Left renal pelvis (tissue), 4 donors: ENCODE measurements at places on chromosomes 5 and 9. TPM values are rescaled to one million over a fixed set of nuclear protein-coding genes. Genes with fewer than 3 reads are reported as not detected.

DNA sequence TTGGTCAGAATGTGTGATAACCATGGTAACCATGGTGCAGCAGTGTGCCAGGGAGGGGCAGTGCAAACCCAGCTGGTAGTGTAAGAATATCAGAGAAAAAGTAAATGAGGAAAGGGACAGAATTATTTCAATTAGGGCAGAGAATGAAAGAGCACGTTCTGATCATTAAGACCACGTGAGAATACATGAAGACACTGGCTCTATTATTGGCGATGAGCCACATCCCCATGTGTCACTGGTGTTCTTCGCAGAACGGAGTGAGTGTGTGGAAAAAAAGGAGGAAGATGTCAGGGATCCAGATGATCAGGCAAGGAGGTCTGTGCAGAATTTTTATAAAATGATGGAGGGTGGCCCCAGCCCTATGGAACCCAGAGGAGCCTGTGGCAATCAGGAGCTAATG is 315.5 kb downstream of the SEMA5A start:
- DNase-seq: no peak

GRCh38 chr9:34541540-34541939 is 18.8 kb upstream of the ENHO start:
- no peak for DNase-seq

DNA sequence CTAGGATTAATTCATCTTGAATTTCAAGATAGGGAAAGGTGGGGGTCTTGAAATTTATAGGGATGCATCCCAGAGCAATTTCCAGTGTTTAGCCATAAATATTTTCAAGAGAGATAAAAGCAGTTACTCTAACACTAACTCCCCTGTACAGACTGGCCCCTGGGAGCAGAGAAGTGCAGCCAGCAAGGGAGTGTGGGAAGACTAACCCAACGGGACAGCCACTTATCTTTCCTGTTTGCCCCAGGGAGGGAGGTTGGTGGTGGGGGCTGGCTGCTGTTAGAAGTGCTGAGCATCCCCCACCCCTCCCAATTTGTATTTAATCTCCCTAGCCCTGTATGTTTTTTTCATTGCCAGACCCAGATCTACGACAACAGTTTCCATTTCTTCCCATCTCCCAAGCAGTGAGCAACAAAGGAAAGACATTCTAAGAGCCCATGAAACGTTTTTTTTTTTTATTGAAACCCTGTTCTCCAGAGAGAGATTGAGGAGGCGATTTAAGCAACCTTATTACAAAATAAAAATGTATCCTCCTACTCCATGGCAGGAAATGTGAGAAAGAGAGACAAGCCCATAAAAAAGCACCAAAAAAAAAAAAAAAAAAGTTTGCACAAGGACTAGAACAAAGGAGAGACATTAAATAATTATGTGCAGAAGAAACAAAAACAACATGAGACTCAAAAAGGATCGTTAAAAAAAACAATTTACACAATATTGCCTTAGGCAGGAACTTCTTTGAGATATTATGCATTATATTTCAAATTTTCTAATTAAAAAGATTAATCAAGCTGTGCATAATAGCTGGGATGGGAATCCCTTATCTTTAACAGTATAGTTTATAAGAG is 343.4 kb downstream of the ARHGEF28 start:
- DNase-seq: no peak

- DNase-seq: peak; percentile 74
Measured at GRCh38 chr9:93962561-93963440, 7.6 kb upstream of the BARX1 start.

DNA sequence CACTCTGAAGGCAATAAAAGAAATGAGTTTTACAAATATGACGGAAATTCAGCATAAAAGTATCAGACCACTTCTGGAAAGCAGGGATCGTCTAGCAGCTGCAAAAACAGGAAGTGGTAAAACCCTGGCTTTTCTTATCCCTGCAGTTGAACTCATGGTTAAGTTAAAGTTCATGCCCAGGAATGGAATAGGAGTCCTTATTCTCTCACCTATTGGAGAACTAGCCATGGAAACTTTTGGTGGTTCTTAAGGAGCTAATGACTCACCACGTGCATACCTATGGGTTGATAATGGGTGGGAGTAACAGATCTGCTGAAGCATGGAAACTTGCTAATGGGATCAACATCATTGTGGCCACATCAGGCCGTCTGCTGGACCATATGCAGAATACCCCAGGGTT is 93.5 kb upstream of the RGMB start:
- no peak for DNase-seq

DNA sequence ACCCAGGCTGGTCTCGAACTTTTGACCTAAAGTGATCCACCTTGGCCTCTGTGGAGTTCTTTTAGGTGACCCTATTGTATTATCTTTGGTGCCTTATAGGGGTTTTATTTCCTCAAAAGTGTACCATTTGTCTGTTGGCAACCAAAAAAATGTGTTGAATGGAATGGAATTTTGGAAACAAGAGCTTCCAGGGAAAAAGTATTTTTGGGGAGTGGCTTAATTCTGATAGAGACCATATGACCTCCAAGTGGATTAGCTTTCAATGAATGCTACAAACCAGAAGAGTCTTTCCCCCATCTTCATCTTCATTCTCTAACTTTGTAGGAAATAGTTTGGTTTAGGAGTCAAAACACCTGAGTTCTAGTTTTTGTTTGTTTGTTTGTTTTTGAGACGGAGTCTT is 3.4 kb upstream of the OGN start:
- no peak for DNase-seq

DNA sequence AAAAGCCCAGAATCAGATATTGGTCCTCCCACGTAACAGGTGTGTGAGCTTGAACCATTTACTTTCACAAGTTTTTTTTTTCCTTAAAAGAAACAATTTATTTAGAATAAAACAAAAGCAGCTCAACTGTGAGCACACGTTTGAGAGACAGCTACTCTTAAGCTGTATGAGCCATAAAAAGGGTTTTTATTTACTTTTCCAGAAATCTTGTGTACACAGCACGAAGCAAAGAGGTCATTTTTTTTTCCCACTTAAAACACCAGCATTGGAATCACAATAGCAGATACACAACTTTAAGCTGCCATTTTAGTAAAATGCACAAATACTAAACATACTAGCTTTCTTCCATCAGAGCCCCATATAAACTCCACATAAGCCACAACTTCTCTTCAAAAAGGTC is 44.6 kb downstream of the JAKMIP2 start:
- DNase-seq: no peak

DNA sequence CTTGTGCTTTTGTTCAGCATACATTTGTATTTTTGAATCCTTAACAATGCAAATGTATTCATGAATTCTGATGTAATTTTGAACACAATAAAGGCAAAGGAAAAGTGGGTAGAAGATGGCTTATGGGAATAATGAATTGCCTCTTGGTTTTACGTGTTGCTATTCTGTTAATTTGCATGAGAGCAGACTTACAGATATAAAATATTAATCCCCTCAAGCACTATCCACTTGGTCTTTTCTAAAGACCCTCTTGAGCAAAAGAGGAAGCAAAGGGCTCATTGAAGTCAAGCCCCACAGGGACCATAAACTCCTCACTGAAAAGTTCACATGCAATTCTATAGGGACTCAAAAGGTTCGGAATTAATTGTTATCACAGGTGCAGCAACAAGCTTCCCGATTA is 51.9 kb downstream of the OSTF1 start:
- DNase-seq: no peak

GRCh38 chr9:110330484-110331105 is 7.1 kb downstream of the TXNDC8 start:
- no peak for DNase-seq

DNA sequence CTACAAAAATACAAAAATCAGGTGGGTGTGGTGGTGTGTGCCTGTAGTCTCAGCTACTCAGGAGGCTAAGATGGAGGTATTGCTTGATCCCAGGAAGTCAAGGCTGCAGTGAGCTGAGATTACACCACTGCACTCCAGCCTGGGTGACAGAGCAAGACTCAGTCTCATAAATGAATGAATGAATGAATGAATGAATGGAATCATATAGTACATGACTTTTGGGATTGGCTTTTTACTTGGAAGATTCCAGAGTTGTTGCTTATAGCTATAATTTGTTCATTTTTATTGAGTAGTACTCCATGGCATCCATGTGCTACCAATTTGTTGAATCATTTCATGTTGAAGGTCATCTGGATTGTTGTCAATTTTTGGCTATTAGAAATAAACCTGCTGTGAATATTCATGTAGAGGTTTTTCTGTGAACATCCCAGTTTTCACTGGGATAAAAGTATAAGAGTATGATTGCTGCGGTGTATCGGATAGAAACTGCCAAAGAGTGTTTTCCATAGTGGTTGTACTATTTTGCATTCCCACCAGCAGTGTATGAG is 19.9 kb downstream of the ERBIN start:
- no peak for DNase-seq

DNA sequence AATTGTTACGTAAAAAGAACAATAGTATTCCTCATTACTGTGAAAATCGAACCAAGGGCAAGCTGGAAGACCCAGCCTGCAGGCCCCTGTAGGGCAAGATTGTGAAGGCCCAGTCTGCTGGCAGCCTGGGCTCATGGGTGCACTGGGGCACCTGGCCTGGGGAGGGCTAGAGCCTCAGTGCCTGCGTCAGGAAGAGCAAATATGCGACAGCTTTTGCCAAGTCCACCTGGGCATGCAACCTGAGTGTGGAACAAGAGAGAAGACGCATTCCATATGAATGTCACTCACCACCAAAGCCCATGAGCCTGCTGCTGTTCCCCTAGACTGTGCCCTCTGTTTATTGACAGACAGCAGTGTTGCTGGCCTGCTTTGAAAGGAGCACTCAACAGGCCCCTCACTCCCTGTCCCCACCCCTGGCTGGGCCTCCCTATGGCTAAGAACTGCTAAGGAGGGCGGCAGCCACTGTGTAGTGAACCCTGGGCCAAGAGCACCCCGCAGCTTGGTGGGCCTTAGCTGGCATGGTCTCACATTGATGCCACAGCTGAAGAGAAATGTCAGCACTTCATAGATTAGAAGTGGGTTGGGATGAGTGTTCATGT is 28.2 kb downstream of the PSD2 start:
- DNase-seq: no peak

GRCh38 chr5:127229185-127229889 is 61.3 kb upstream of the MEGF10 start:
- peak; percentile 11 for DNase-seq

- no peak for DNase-seq
Measured at GRCh38 chr5:108687595-108688200, 60.0 kb upstream of the FER start.

DNA sequence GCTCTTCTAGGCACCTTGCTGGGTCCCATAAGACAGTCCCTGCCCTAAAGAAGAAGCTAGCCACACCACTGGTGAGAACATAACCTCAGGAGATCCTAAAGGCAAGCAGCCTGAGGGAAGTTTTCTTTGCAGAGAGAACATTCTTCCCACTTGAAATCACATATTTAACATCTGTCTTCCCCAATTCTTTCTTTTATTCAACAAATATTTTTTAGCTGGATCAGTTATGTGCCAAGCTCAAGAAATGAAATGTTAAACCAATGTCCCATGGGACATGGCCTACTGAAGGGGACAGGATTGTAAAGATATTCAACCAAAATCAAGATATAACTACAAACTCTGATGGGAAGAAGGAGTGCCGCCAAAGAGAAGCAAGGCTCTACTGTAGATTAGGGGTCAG is 36.5 kb downstream of the FOXI1 start:
- DNase-seq: no peak

DNA sequence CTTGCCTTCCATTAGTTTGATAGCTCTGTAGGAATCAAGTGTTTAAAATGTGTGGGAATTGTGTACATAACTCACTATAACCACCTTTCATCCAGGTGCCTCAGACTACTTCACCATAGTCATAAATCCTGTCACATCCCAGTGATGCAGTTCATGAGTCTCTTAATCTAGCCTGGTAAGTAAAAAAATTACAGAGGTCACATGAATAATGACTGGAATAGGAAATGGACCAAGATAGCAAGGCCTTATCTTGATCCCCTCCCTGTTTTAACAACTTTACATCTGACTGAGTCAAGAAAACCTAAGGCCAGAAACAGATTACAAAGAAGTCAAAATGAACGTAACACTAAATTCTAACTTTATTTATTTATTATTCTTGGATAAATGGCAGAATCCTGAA is 1.5 kb upstream of the RNF145 start:
- DNase-seq: no peak

DNA sequence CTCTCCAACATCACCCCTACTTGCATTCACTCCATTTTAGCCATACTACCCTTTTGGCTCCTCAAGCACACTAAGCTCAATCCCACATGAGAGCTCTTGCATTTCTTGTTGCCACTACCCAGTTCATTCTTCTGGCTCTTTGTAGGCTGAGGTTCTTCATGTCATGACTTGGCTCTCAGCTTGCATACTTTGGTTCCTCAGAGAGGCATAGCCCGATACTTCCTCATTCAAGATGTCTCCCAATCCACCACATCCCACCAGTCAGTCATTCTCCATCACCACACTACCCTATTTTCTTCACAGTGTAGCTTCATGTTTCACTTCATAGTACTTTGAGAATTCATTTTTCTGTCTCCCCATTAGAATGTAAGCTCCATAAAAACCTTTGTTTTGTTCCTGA is 116.7 kb downstream of the NR6A1 start:
- no peak for DNase-seq

- no peak for DNase-seq
Measured at GRCh38 chr5:168734620-168735300, 155.6 kb upstream of the PANK3 start.

- no peak for DNase-seq
Measured at GRCh38 chr5:148912146-148912545, 85.7 kb downstream of the ADRB2 start.

GRCh38 chr9:20441711-20442423 is 180.4 kb downstream of the MLLT3 start:
- no peak for DNase-seq

DNA sequence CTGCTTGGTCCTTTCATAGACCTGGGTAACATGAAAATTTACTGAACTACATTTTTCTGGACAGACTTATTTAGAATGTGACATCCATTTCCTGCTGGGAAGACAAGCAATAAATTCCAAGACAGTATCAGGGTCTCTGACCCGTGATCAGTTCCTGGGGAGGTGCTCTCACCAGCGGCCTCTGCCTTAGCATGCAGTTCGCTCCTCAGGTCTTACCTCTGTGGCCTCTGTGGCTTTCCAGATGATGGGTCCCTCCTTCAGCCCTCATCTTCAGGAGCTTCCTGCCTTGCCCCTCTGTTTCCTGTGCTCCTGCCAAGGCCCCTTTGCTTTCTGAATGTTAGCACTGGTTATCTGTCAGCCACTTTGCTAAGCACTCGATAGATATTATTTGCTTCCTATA is 66.4 kb downstream of the CMYA5 start:
- DNase-seq: no peak

DNA sequence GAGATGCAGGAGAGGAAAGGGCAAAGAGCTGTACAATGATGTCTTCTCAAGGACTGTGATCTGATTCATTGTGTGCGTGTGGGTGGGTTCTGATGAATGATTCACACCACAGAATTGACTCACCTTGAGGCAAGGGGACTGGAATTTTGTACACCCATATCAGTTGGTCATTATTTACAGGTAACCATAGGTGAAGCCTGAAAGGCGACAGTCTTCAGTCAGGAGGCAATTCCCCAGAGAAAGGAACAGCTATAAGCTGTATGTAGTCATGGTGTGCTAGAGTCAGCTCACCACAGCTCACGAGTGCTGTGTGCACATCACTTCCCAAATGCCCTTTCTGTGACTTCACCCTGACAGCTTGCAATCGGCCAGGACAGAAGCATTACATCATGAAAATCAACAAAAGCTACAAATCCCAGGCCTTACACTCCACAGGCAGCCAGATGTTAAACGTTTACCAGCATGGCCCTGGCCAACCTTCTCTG is 87.6 kb upstream of the RPS23 start:
- DNase-seq: no peak

GFI1B gene
- 0.78 TPM for polyA plus RNA-seq

TBC1D2 gene
- 1.6 TPM for polyA plus RNA-seq

PTGR1 gene
- polyA plus RNA-seq: 331 TPM

CANX gene
- 649 TPM for polyA plus RNA-seq

PALM2AKAP2 gene
- 9.7 TPM for polyA plus RNA-seq

GPR150 gene
- polyA plus RNA-seq: not detected

LRRC19 gene
- polyA plus RNA-seq: 15.6 TPM
